Right lobe of liver (tissue), 6 donors: ENCODE measurements at places on chromosomes 12 and 14. TPM values are rescaled to one million over a fixed set of nuclear protein-coding genes. Genes with fewer than 3 reads are reported as not detected.

DNA sequence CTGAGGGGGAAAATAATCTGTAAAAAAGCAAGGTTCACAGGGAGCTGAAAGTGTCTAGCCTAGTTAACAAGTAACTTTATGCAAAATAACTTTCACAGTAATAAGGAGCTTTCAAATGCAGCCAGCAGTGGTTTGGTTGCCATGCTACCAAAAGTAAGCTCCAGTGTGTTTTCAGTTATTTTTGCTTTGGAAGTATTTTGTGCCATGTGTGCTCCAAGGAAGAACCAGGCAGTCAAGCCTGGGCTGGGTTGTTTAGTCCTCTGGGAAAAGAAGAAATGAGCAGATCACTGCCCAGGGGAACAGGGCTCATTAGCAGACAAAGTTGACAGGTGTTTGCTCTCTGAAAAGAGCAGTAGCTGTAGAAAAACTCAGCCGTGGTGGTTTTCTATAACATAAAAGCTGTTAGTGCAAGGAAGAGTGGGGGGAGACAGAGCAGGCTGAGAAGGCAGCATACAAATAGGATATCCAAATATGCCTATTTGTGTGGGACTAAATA lies 92.8 kb upstream of the TMTC2 start:
- no peaks in the 10 kb centered on the region for H3K4me1 ChIP-seq
- no peaks in the 10 kb centered on the region for H3K27me3 ChIP-seq
- no peak overlapping the region for H3K4me3 ChIP-seq
- DNase-seq, result no peak
- H3K36me3 ChIP-seq, result no peaks in the 10 kb centered on the region

DNA sequence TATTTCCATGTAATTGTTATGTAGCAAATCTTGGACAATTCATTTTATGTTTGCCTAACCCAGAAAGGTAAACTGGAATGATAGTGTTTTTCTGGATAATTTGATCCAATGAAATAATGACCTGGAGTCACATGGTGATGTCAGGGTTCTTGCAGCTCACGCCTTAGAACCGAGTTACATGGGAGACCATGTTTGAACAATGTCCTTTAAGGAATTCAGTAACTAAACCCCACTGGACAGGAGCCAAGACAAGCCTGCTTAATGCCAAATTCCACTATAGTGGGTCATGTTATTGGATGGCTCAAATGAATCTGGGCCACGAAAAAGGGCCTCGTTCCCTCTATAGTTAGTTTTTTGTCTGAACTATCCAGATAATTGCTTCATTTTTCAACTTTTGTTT lies 255.8 kb upstream of the HMGA2 start:
- no peaks in the 10 kb centered on the region for H3K36me3 ChIP-seq
- no peaks in the 10 kb centered on the region for H3K4me1 ChIP-seq
- no peaks in the 10 kb centered on the region for H3K27me3 ChIP-seq
- no peak overlapping the region for H3K4me3 ChIP-seq
- no peak for DNase-seq

Gene L3HYPDH
- total RNA-seq, result 14.7 TPM

DNA sequence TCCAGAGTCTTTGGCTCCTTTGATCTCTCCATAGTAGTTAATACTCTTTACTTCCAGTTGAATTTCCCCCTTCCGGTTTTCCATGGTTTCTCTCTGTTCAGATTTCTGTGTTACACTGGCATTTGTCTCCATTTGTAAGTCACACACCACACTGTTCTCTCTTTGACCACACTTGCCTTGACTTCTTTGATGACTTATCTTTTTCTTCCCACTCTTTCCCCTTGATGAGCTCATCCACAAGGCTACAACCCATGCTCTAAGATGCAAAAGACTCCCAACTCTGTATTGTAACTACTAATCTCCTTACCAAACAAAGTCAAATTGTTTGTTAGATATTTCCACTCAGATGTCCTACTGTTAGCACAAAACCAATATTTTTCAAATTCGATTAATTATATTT lies 242.7 kb upstream of the E2F7 start:
- H3K4me1 ChIP-seq, result no peaks in the 10 kb centered on the region
- H3K36me3 ChIP-seq, result no peaks in the 10 kb centered on the region
- no peak overlapping the region for H3K27ac ChIP-seq

- H3K4me1 ChIP-seq, result peaks cover 35% of the 10 kb centered on the region
- no peaks in the 10 kb centered on the region for H3K27me3 ChIP-seq
- no peak overlapping the region for H3K4me3 ChIP-seq
- no peak overlapping the region for H3K27ac ChIP-seq
Observed at GRCh38 chr14:94054936-94055335, 26.1 kb downstream of the DDX24 start.

- peak overlapping the region; percentile 80 for H3K27ac ChIP-seq
- H3K36me3 ChIP-seq, result no peaks in the 10 kb centered on the region
- no peak for DNase-seq
- no peaks in the 10 kb centered on the region for H3K4me1 ChIP-seq
- peak overlapping the region; percentile 54 for H3K4me3 ChIP-seq
Observed at GRCh38 chr12:104458694-104459367, 2.1 kb downstream of the CHST11 start.

- H3K4me1 ChIP-seq, result no peaks in the 10 kb centered on the region
- H3K27ac ChIP-seq, result peak overlapping the region; percentile 96
- peak overlapping the region; percentile 76 for H3K4me3 ChIP-seq
- no peaks in the 10 kb centered on the region for H3K36me3 ChIP-seq
- DNase-seq, result no peak
Observed at GRCh38 chr14:100213587-100213955, 25.4 kb upstream of the YY1 start.

DNA sequence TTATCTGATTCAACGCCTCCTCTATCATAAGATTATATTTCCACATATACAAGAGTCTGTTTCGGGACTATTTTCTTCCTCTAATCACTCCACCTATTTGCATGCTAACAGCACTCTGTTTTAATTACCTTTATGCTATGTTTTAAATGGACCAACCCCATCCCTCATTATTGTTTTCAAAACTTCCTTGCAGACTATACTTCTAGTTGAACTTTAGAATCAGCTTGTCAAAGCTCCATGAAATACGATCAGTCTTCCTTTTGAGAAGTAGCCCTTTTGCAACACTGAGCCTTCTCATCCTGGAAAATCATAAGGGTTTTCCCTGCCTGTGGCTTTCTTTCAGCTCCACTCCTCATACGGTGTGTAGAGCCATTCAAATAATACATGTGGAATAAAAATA lies 36.9 kb downstream of the ATG14 start:
- H3K27me3 ChIP-seq, result no peaks in the 10 kb centered on the region
- H3K36me3 ChIP-seq, result peaks cover 34% of the 10 kb centered on the region
- H3K27ac ChIP-seq, result no peak overlapping the region
- H3K4me1 ChIP-seq, result no peaks in the 10 kb centered on the region
- DNase-seq, result no peak

Gene KRT72
- not detected for total RNA-seq

- DNase-seq, result no peak
- no peaks in the 10 kb centered on the region for H3K36me3 ChIP-seq
- no peak overlapping the region for H3K27ac ChIP-seq
- no peaks in the 10 kb centered on the region for H3K27me3 ChIP-seq
Observed at GRCh38 chr12:89215196-89215595, 137.1 kb downstream of the DUSP6 start.

DNA sequence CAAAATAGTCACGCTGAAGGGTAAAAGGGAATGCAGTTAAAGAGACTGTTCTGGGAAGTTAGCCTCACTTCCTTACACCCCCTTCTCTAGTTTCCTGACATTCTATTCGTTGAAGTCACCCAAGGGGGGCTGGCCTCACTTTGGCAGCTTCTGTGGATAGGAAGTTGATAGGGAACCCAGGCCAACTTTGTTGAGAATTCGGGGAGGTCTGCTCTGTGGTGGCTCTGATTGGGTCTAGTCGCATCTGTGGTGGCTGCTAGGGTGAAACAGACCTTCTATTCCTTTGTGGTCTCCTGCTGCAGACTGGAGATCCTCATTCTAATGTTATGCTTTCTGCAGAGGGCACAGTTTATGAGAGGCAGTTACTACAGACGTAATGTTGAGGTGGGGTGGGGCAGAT lies 28.8 kb upstream of the GZMB start:
- H3K36me3 ChIP-seq, result no peaks in the 10 kb centered on the region
- no peak overlapping the region for H3K27ac ChIP-seq
- H3K4me1 ChIP-seq, result no peaks in the 10 kb centered on the region

- no peaks in the 10 kb centered on the region for H3K4me1 ChIP-seq
- peaks cover 12% of the 10 kb centered on the region for H3K36me3 ChIP-seq
- no peaks in the 10 kb centered on the region for H3K27me3 ChIP-seq
- no peak for DNase-seq
- no peak overlapping the region for H3K27ac ChIP-seq
- H3K4me3 ChIP-seq, result no peak overlapping the region
Observed at GRCh38 chr12:80791863-80792262, 75.2 kb downstream of the MYF5 start.

Gene NOVA1
- 0.31 TPM for total RNA-seq

DNA sequence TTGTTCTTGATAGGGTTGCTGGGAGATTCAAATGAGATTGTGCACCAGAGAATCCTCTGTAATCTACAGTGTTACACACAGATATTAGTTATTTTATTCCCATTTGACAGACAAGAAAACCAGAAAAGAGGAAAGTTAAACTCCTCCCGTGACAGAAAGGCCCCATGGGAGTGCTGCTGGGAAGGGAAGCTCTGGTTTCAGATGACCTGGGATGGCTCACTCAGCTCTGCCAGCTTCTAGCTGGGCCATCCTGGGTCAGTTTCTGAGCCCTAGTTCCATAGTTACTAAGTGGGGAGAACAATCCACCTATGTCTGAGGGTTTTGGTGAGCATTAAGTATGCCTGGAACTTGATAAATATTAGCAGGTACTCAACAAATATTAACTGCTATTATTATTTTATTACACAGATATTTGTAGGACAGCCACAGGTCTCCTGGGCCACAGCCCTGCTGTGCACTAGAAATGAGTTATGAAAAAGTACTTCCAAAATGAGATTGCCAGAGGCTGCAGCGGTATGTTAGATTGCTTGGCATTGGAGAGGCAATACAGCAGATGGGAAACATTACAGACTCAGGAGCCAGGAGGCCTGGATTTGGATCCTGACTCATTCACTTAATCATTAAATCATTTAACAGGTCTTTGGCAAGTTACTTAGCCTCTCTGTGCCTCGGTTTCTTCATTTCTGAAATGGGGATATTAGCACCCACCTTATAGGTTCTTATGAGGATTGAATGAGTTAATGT lies 47.1 kb upstream of the STON2 start:
- no peaks in the 10 kb centered on the region for H3K36me3 ChIP-seq
- H3K27ac ChIP-seq, result no peak overlapping the region
- no peak overlapping the region for H3K4me3 ChIP-seq

GRCh38 chr14:70660967-70661893 lies 19.5 kb downstream of the TTC9 start:
- H3K4me3 ChIP-seq, result no peak overlapping the region
- DNase-seq, result no peak
- no peaks in the 10 kb centered on the region for H3K27me3 ChIP-seq
- no peaks in the 10 kb centered on the region for H3K36me3 ChIP-seq
- no peaks in the 10 kb centered on the region for H3K4me1 ChIP-seq

DNA sequence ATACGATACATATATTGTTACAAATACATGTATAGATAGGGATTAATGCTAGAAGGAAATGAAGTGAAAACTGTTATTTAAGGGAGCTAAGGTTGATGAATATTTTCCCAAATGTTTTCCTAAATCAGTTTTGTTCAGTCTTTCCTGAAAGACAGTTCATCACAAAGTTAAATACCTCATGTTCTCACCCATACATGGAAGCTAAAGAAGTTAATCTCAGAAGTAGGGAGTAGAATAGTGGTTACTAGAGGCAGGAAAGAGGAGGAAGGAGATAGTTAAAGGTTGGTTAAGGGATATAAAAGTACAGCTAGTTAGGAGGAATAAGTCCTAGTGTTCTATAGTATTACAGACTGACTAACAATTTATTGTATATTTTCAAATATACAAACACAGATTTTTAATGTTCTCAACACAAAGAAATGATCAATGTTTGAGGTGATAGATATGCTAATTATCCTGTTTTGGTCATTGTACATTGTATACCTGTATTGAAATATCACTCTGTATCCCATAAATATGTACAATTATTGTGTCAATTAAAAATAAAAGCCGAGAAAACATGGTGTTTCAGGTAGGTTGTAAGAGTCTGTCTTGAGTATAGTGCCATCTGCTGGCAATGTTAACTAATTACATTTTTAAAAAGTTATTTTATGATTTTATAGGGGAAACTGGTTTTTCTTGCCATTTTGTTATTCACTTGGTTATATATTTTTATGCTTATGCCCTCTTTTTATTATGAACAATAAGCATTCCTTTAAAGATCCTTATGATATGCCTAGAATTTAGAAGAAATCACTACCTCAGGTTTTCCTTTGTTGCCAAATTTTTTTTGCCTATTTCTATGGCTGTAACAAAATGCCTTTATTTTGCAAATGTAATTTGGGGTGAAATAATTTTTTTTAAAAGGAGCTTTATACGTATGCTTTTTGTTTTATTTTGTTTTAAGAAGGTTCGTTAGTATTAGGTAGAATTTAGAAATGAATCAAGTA lies 26.9 kb downstream of the ZDHHC17 start:
- no peak overlapping the region for H3K27ac ChIP-seq
- H3K4me1 ChIP-seq, result no peaks in the 10 kb centered on the region
- no peak for DNase-seq
- H3K4me3 ChIP-seq, result no peak overlapping the region
- no peaks in the 10 kb centered on the region for H3K36me3 ChIP-seq
- H3K27me3 ChIP-seq, result no peaks in the 10 kb centered on the region

GRCh38 chr12:21296751-21297406 lies 37.8 kb downstream of the SLCO1A2 start:
- H3K36me3 ChIP-seq, result no peaks in the 10 kb centered on the region
- no peaks in the 10 kb centered on the region for H3K4me1 ChIP-seq
- DNase-seq, result no peak
- no peak overlapping the region for H3K27ac ChIP-seq

DNA sequence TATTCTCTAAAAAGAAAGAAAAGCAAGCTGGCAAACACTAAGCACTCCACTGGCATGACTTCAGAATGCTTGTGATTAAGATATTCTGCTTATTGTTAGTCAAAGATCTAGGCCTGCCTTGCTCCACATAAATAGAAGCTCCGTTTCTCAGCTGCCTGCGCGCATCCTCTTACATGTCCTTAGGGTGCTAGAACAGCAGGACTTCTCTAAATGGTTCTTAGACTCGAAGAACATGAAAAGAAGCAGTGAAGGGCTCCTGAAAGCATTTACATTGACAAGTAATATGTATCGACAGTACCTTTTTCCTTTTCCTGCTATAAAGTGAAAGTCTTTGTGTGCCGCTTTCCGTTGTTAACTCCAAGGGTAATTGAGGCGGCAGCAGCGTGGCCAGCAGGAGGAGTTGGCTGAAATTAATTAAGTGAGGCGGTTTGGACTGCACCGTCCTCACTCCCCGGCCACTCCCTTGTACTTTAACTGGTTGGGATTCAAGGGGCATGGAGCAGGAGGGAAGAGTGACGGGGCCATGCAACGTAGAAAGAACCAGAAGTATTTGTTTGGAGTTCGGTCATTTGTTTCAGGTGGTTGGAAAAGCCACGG lies 34.2 kb upstream of the OTX2 start:
- no peak for DNase-seq
- H3K4me3 ChIP-seq, result no peak overlapping the region
- no peaks in the 10 kb centered on the region for H3K27me3 ChIP-seq
- no peak overlapping the region for H3K27ac ChIP-seq

- DNase-seq, result no peak
- H3K27me3 ChIP-seq, result no peaks in the 10 kb centered on the region
- H3K4me3 ChIP-seq, result no peak overlapping the region
Observed at GRCh38 chr12:63823040-63823439, 21.5 kb upstream of the SRGAP1 start.
